Endothelial cell (in vitro differentiated cells): ENCODE measurements at places on chromosomes 5 and 9. TPM values are rescaled to one million over a fixed set of nuclear protein-coding genes. Genes with fewer than 3 reads are reported as not detected.

- no peak overlapping the region for H3K27ac ChIP-seq
- peaks cover 5% of the 10 kb centered on the region for H3K27me3 ChIP-seq
- no peaks in the 10 kb centered on the region for H3K36me3 ChIP-seq
- no peaks in the 10 kb centered on the region for H3K4me1 ChIP-seq
- H3K4me3 ChIP-seq: no peak overlapping the region
Observed at GRCh38 chr5:146051678-146052077, 53.7 kb downstream of the PLAC8L1 start.

DNA sequence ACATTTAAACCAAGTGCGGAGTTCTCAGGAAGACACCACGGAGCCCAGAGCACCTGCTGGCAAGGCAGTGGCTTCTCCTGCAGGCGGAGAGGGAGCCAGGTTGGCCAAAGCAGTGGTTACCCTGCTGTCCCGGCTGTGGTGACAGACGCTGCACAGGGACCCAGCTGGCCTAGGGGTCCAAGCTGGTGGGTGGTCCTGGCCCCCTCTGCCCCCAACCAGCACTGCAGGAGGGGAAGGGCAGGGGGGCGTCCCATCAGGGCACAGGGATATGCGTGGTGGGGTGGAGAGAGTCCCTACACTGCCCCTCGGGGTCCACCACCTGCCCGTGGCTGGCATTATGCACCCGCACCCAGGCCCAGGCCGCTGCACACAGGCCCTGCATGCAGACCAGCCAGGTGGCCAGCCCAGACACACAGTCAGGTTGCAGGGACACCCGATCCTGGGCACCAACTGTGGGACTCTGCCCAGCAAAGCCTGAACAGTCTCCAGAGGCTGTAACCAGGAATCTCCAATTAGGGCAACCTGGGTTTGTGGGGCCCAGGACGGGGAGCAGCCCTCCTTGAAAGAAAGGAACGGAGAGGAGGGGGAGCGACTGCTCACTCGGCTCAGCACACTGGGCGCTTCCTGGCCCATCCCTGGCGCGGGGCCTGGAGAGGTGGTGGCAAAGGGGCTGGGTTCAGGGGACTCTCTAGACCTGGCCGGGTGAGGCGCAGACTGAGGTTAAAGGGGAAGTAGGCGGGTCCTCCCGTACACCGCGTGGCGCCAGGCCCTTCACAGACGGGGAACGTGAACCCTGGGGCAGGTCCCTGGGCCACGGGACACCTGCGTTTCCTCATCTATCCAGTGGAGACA is 46.3 kb downstream of the NACC2 start:
- H3K27ac ChIP-seq: no peak overlapping the region
- peaks cover 3% of the 10 kb centered on the region for H3K36me3 ChIP-seq
- peaks cover 2% of the 10 kb centered on the region for H3K4me1 ChIP-seq
- peak overlapping the region; percentile 42 for H3K4me3 ChIP-seq

GRCh38 chr5:151317871-151318270 is 14.3 kb upstream of the SLC36A3 start:
- no peak overlapping the region for H3K4me3 ChIP-seq
- no peaks in the 10 kb centered on the region for H3K36me3 ChIP-seq
- peaks cover 3% of the 10 kb centered on the region for H3K4me1 ChIP-seq
- DNase-seq: no peak
- peaks cover 1% of the 10 kb centered on the region for H3K27me3 ChIP-seq

GRCh38 chr9:6197330-6197729 is 18.3 kb upstream of the IL33 start:
- DNase-seq: peak; percentile 28
- peaks cover 41% of the 10 kb centered on the region for H3K4me1 ChIP-seq
- no peak overlapping the region for H3K4me3 ChIP-seq
- H3K36me3 ChIP-seq: no peaks in the 10 kb centered on the region
- H3K27me3 ChIP-seq: peaks cover 3% of the 10 kb centered on the region
- peak overlapping the region; percentile 98 for H3K27ac ChIP-seq

GRCh38 chr5:143957455-143957854 is 145.5 kb downstream of the HMHB1 start:
- peaks cover 3% of the 10 kb centered on the region for H3K27me3 ChIP-seq
- H3K4me1 ChIP-seq: no peaks in the 10 kb centered on the region
- no peak for DNase-seq

DNA sequence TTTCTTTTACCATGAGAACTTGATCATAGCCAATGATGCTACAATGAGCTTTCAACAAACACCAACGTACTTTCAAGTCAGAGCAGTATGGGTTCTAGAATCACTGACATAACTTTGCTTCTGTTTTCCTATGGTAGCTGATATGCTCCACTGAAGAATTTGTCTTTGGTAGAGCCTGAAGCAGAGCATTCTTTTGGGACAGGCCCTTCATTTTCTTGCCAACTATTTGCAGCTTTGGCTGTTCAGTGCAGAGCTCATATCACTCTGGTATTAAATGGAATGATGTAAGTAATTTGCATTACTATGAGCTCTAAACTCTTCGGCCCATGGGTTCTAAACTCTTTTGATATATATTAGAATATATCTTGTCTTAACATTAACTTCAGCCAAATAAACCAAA is 51.8 kb upstream of the APC start:
- H3K4me1 ChIP-seq: peaks cover 10% of the 10 kb centered on the region
- DNase-seq: no peak
- H3K4me3 ChIP-seq: no peak overlapping the region
- no peak overlapping the region for H3K27ac ChIP-seq

DNA sequence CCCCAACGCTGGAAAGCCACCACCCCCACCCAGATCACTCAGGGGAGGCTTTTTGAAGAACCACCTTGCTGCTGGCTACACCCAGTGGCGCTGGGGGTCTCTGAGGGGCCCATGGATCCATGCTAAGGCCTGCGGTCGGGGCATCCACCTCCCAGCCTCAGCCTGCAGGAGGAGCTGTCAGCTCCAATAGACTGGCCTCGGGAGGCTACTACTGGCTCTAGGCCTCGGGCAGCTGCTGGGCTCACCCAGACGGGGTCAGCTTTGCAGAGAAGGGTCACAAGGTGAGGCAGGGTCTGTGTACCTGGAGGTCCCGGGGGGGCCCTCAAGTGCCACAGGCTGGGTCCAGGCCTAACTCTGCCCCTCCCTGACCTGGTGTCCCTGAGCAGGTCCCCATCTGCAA is 193.7 kb downstream of the OLFM1 start:
- H3K4me3 ChIP-seq: no peak overlapping the region
- no peaks in the 10 kb centered on the region for H3K36me3 ChIP-seq
- no peaks in the 10 kb centered on the region for H3K4me1 ChIP-seq
- H3K27me3 ChIP-seq: peaks cover 5% of the 10 kb centered on the region

DNA sequence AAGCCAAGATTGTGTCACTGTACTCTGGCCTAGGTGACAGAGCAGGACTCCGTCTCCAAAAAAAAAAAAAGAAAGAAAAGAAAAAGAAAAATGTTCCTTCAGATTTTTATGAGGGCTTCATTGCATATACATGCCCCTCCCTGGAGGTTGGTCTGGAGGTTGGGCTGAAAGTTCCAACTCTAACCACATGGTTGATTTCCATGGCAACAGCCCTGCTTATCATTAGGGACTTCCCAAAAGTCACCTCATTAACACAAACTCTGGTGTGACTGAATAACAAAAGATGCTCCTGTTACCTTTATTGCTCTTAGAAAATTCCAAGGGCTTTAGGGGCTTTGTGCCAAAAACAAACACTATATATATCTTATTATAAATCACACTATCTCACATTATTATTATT is 113.8 kb downstream of the TMC1 start:
- no peak overlapping the region for H3K27ac ChIP-seq
- no peak overlapping the region for H3K4me3 ChIP-seq
- no peak for DNase-seq
- no peaks in the 10 kb centered on the region for H3K27me3 ChIP-seq
- no peaks in the 10 kb centered on the region for H3K36me3 ChIP-seq

- H3K4me3 ChIP-seq: no peak overlapping the region
- peak overlapping the region; percentile 17 for H3K27ac ChIP-seq
- peaks cover 9% of the 10 kb centered on the region for H3K36me3 ChIP-seq
- H3K27me3 ChIP-seq: peaks cover 14% of the 10 kb centered on the region
- H3K4me1 ChIP-seq: peaks cover 27% of the 10 kb centered on the region
Observed at GRCh38 chr5:139397921-139398320, 3.0 kb upstream of the PROB1 start.

GRCh38 chr5:165477546-165477945 is 1972.1 kb downstream of the MAT2B start:
- no peaks in the 10 kb centered on the region for H3K36me3 ChIP-seq
- no peak for DNase-seq
- no peak overlapping the region for H3K4me3 ChIP-seq
- H3K27ac ChIP-seq: no peak overlapping the region

- H3K4me3 ChIP-seq: no peak overlapping the region
- no peaks in the 10 kb centered on the region for H3K27me3 ChIP-seq
- H3K4me1 ChIP-seq: peaks cover 3% of the 10 kb centered on the region
- no peak for DNase-seq
- no peak overlapping the region for H3K27ac ChIP-seq
- H3K36me3 ChIP-seq: no peaks in the 10 kb centered on the region
Observed at GRCh38 chr9:82122731-82123130, 134.2 kb downstream of the SPATA31D1 start.

- no peak overlapping the region for H3K4me3 ChIP-seq
- no peak overlapping the region for H3K27ac ChIP-seq
- H3K27me3 ChIP-seq: no peaks in the 10 kb centered on the region
- no peaks in the 10 kb centered on the region for H3K4me1 ChIP-seq
- DNase-seq: no peak
Observed at GRCh38 chr9:18675973-18676372, 202.0 kb downstream of the ADAMTSL1 start.

DNA sequence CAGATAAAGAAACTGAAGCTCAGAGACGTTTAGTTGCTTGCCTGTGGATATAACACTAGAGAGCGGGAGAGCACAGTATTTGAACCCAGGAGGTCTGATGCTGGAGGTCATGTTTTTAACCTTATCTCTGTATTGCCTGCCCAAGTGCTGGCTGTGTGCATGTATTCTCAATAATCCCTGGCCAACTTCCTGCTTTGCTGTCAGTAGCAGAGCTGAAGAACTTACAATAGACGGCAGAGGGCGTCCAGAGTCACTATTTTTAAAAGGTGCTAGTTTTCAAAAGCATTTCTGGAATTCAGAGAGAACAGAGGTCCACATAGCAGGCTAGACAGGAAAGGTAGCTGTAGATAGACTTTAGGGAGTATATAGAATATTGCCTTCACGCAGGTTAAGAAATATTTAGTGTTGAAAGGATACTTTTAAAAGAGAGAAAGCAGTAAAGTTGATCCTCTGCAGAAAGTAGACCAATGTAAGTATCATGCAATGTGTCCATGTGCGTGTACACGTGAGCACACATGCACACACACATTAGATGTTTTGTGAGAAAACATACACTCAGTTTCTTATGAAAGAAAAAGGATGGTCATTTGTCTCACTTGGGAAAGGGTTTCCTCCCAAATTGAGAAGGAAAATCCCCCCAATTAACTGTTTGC is 46.3 kb downstream of the PTCD2 start:
- peaks cover 4% of the 10 kb centered on the region for H3K4me1 ChIP-seq
- peaks cover 8% of the 10 kb centered on the region for H3K36me3 ChIP-seq
- no peak overlapping the region for H3K27ac ChIP-seq
- peaks cover 4% of the 10 kb centered on the region for H3K27me3 ChIP-seq
- DNase-seq: peak; percentile 60

GRCh38 chr9:111149018-111149759 is 110.9 kb upstream of the LPAR1 start:
- H3K4me3 ChIP-seq: no peak overlapping the region
- H3K27me3 ChIP-seq: no peaks in the 10 kb centered on the region
- no peak for DNase-seq
- H3K36me3 ChIP-seq: no peaks in the 10 kb centered on the region
- no peak overlapping the region for H3K27ac ChIP-seq

DNA sequence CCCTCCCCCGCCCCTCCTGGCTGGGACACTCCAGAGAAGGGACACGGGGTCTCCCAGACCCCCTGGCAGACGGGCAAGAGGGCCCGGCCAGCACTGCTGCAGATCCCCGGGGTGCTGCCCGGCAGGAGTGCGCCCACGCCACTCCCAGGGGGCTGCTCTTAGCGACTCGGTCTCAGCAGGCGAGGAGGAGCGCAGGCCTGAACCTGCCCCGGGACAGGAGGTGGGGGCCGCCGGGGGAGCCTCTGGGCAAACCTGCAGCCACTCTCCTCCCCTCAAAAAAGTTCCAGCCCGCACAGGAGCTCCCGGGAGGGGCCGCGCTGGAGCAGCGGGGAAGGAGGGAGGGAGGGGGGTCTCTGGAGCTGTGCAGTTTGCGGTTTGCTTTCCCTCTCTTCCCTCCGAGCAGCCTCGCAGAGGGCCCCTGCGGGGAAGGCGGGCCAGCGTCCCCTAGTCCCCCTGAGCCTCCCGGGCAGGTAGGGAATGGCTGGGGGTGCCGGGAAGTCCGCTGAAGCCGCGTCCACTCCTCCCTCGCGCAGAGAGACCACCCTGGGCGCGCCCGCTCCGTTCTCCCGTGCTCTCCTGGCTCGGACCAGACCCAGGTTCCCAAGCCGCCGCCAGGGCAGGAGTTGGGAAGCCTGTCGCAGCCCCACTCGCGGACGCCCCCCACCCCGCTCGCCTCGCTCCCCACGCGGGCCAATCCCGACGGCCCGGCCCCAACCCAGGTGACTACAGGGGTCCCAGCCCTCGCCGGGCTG is 44.2 kb downstream of the NACC2 start:
- peaks cover 3% of the 10 kb centered on the region for H3K36me3 ChIP-seq
- DNase-seq: no peak
- no peak overlapping the region for H3K4me3 ChIP-seq
- peaks cover 3% of the 10 kb centered on the region for H3K27me3 ChIP-seq
- H3K27ac ChIP-seq: no peak overlapping the region

GRCh38 chr9:118336943-118337330 is 632.7 kb downstream of the TLR4 start:
- no peak overlapping the region for H3K27ac ChIP-seq
- H3K36me3 ChIP-seq: no peaks in the 10 kb centered on the region
- H3K27me3 ChIP-seq: no peaks in the 10 kb centered on the region
- H3K4me1 ChIP-seq: no peaks in the 10 kb centered on the region
- no peak overlapping the region for H3K4me3 ChIP-seq

DNA sequence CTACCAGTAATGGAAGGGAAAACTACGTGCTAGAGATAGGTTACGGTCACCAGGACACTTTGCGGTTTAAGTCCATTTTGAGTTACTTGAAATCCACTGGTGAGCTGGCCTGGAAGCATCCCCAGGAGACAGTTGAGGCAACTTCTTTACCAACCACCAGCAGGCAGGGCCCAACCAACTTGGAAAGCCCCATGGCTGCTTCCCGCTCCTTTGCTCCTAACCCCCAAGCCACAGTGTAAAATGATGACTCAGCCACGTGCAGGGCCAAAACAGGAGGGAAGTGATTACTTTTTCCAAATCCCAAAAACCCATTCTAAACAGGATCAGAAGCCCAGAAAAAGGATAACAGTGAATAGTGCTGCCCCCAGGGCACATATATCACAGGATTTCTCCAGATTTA is 87.4 kb downstream of the PAX5 start:
- H3K27me3 ChIP-seq: peaks cover 3% of the 10 kb centered on the region
- no peaks in the 10 kb centered on the region for H3K36me3 ChIP-seq
- H3K4me3 ChIP-seq: no peak overlapping the region
- no peak overlapping the region for H3K27ac ChIP-seq

Gene OLFML2A
- total RNA-seq: 18.2 TPM

Gene PPP1R26
- 21.5 TPM for total RNA-seq

Gene AGXT2
- not detected for total RNA-seq

Gene C9orf153
- total RNA-seq: 0.36 TPM

Gene ADAMTSL1
- 18.2 TPM for total RNA-seq

Gene SPAG8
- total RNA-seq: 0.59 TPM

Gene PSMB7
- 180 TPM for total RNA-seq

Gene PTGER4
- 0.26 TPM for total RNA-seq

Gene KIF20A
- total RNA-seq: 10.3 TPM

Gene BTNL3
- total RNA-seq: 0.36 TPM

Gene POU5F2
- total RNA-seq: 0.64 TPM

Gene VLDLR
- total RNA-seq: 4.4 TPM

Gene TMEM215
- total RNA-seq: 0.18 TPM

Gene OTP
- not detected for total RNA-seq

Gene FCN2
- total RNA-seq: not detected
